ENCODE measurements at places on chromosomes 7 and 10.

GRCh38 chr10:3467052-3467951 lies 294.7 kb upstream of the PITRM1 start:
- DNase-seq = peak; percentile 85

GRCh38 chr10:109996225-109996624 lies 11.6 kb upstream of the ADD3 start:
- DNase-seq = no peak

GRCh38 chr7:46554688-46555422 lies 633.8 kb upstream of the IGFBP3 start:
- DNase-seq = no peak

DNA sequence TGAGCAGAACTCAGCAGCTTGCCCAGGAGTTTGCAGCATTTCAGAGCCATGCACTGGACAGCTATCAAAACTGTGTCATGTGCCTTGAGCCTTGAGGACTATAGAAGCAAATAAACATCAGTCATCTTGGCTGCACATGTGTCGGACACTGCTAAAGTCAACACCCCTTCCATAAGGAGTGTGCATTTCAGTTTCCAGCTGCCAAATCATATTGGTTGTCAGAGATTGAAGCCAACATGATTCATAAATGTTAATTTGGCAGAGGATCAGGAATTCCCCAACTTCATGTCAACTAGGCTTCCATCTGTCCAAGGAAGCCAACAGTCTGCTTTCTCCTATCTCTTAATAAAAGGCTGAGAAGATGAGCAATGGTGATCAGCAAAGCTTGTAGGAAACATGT lies 32.8 kb downstream of the SLC16A12 start:
- no peak for DNase-seq

- DNase-seq = no peak
These were observed 73.6 kb downstream of the SLC13A1 start for GRCh38 chr7:123126171-123126570.

GRCh38 chr10:13939391-13939790 lies 352.6 kb downstream of the PRPF18 start:
- DNase-seq = no peak

DNA sequence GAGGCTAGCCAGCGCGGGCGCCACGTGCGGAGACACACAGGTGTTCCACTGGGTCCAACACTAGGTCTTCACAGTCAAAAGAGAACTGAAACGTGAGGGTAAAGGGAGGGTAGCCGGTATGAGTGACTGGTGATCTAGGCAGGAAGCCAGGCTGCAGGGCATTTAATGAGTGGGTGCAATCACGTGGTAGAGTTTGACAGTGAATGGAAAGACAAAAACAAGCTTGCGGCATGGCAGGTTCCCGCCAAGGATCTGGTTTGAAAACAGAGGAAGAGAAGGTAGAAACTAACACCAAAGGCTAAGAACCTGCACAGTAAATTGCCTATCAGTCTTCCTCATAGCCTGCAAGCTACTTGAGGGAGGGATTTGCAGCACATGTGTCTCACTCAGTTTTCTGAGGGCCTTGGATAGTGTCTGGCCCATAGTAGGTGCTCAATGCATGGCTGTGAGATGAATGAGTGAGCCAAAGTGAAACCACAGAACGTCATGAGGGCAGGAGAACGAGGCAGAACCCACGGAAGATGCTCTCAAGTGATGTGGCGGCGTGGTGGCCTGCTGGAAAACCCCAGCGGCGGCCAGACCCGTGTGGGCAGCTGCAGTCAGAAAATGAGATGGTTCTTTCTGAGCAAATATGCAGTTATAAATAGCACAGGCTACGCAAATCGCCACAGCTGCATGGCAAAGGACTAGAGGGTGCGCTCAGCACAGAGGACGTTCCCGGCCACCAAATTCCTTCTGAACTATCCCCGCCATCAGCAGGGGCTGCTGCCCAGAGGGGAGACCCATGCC lies 183.6 kb upstream of the NFE2L3 start:
- peak; percentile 84 for DNase-seq

DNA sequence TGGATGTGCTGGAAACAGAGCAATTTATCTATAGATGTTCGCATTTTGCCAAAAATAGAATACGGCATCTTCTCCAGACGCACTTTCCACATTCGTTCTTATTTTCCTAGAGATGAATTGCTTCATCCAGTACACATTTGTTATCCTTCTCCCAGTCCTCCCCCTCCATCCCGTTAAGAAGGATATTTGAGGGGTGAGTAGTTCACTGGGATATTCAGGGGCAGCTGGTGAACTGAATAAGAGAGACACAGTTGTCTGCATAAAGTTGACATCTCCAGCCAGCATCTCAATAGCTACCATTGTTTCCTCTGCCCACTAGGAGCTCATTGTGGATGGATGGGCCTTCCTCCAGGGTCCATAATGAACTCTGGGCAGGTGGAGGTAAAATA lies 456.8 kb upstream of the NRP1 start:
- no peak for DNase-seq

DNA sequence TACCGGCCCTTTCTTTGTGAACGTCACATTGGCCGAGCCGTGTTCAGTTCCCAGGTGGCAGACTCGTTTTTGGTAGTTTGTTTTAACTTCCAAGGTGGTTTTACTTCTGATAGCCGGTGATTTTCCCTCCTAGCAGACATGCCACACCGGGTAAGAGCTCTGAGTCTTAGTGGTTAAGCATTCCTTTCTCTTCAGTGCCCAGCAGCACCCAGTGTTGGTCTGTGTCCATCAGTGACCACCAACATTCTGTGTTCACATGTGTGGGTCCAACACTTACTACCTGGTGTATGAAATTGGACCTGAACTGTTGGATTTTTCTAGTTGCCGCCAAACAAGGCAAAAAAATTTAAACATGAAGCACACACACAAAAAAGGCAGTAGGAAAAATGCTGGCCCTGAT lies 9.9 kb upstream of the CSGALNACT2 start:
- DNase-seq = no peak

GRCh38 chr10:49508654-49509053 lies 30.3 kb downstream of the ERCC6 start:
- DNase-seq = no peak

DNA sequence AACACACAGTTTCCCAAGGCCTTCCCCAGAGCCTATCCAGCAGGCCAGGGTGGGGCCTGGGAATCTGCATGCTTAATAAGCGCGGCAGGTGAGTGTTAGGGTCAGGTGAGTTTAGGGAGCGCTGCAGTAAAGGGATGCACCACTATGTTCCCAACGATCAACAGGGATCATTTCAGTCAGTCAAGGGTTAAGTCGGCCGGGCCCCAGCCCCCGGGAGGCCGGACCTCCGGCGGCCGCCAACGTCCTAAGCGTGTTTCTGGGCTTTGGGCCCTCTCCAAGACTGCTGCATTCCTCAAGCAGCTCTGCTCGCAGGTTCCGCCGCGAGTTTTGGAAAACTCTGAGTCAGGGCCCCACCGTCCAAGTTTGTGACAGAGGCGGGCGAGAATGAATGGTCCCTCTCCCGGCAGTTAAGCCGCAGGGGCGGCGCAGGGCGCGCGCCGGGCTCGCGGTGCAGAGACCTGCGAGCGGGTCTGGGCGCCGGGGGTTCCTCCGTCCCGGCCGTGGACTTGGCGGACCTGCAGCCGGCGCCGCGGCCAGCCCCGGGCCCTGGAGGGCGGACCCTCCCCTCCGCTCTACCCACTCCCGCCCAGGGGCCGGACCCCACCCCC lies 81.6 kb downstream of the ARHGAP22 start:
- DNase-seq = peak; percentile 63

- no peak for DNase-seq
These were observed 2.5 kb downstream of the USP54 start for GRCh38 chr10:73588656-73589055.

DNA sequence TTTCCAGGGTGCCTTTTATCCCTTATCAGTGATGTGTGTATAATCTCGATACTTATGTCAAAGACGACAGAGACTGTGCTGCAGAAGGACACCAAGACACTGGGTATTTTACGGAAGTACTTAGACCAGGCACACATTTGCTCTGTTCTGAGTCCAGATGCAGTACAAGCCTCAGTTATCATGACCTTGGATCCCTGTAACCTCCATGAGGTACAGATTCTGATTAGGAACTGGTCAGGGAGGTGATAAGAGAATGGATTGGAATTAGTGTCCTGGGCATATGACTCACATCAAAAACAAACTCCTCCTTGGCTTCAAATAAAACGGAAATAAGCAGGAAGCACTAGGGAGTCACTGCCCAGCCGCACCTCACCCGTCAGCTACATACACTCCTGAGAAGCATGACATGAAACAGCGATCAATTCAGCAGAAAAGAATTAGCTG lies 146.5 kb downstream of the SFMBT2 start:
- no peak for DNase-seq

DNA sequence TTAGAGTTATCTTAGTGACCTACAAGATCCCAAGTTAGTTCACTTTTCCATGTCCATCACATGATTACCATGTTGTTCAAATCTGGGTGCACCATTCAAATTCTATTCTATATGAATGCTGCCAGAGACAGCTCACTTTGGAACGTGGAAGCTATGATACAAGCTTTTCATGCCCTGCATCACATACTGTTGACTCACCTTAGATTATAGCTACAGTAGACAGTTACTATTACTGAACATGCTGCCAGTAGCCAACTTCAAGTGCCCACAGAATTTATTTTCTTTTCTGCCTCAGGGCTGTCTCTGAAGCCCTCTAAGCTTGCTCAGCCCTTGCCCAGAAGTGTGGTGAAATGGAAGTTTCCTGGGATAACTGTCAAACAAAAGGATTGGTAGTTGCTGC lies 231.1 kb downstream of the GPR158 start:
- DNase-seq = no peak

DNA sequence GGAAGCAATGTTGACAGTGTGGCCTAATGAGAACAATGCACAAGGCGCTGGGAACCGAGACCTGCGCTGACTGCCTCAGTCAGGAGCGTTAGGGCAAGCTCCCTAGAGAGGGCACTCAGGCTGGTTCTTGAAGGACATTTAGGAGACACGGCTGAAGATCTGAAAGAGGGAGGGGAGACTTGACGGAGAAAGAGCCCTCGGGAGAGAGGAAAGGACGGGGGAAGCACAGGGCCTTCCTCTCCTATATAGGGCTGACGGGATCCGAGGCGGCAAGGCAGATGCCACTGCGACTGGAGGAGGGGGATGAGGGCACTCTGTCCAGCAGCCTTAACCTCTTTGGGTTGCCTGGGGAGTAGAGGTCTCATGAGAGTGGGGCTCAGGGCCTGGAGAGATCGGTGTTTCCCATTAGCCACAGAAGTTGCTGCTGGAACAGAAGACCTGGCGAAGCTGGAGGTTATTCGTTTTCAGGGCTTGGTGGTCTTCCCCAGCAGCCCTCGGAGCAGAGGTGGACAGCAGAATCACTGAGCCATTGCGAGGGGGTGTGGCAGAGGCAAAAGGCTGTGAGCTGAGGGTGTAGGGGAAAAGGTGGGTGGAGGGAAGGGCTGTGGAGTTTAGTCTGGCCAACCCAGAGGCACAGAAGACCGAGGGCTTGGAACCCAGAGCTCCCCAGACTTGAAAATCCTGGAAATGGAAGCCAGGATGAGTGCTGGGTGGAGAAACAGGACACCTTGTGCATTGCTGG lies 36.0 kb downstream of the CLEC2L start:
- DNase-seq = peak; percentile 25

GRCh38 chr7:106134241-106134640 lies 22.1 kb upstream of the SYPL1 start:
- no peak for DNase-seq

DNA sequence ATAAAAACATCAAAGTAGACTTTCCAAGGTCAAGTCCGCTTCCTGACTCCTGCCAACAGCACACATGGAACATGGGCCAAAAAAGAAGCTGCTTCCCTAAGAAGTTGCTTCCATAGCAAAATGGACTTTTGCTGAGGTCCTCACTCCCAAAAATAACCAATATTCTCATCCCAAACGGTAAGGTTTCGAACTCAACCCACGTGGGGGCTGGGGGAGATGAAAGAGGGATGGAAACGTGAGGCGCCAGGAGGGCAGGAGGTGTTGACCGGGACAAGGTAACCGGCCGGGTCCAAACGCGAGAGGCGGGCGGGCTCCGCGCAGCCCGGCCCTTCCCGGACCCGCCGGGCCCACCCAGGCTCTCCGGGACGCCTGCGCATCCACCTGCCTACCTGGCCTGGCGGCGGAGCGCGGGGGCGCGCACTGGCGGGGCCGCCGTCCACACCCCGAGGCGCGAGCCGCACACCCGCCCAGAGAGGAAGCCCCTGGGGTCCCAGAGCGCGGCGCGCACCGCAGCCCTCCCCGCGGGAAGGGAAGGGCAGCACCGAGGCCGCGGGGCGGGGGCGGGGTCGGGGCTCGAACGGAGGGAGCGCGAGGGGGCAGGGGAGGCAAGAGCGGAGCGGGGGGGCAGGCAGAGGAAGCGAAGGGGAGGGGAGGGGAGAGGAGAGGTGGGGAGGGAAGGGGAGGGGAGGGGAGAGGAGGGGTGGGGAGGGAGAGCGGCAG lies 742 bp downstream of the LMBR1 start:
- peak; percentile 95 for DNase-seq

- DNase-seq = no peak
These were observed 91.4 kb downstream of the SIRT1 start for GRCh38 chr10:67975871-67976270.

DNA sequence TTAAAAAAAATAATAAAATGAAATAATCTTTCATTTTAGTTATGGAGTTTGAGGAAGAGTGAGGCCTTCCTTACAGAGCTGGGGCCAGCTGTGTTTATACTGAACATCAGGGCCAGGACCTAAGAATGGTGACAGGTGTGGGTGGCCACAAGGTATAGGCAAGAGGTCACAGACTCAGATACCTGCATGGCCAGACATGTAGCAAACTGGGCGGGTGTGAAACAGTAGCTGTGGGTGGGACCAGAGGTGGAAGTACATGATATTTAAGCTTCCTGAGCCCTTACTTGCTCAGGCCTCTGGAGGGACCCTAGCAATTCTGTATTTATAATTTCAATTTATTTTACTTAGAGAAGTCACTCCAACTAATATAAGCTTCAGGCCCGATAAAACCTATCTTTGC lies 27.7 kb upstream of the CAMK1D start:
- DNase-seq = no peak

DNA sequence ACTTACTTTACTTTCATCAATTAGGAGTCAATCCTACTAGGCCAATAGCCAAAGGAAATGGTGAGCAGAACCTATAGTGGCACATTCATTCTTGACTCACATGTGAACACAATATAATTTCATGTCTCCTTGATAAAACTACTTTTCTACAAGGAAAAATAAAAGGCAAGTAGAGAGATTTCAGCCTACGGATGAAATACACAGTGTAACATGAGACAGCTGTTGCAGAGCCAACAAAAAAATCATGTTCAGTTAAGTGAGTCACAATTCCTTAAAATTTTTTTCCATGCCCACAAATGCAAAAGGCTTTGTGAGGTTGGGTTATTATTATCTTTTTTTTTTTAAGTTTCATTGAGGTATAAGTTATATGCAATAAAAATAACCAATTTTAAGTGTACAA lies 54.8 kb downstream of the GPR141 start:
- no peak for DNase-seq

GRCh38 chr7:32053204-32053603 lies 17.0 kb downstream of the PDE1C start:
- no peak for DNase-seq

- no peak for DNase-seq
These were observed 25.5 kb downstream of the RNLS start for GRCh38 chr10:88557658-88558057.

- no peak for DNase-seq
These were observed 72.2 kb downstream of the MTURN start for GRCh38 chr7:30206942-30207341.

- DNase-seq = no peak
These were observed 15.0 kb upstream of the CADPS2 start for GRCh38 chr7:122901250-122901649.

- no peak for DNase-seq
These were observed 261.8 kb downstream of the THSD7A start for GRCh38 chr7:11570205-11570604.

- DNase-seq = no peak
These were observed 79.8 kb downstream of the TMEM270 start for GRCh38 chr7:73940701-73941238.

Measured in spleen (tissue), 13 donors.